ENCODE measurements at places on chromosomes 6 and 20.

GRCh38 chr6:24807584-24807983 lies 8.9 kb upstream of the ARMH2 start:
- DNase-seq: no peak

GRCh38 chr20:40679184-40679583 lies 9.9 kb downstream of the MAFB start:
- no peak for DNase-seq

DNA sequence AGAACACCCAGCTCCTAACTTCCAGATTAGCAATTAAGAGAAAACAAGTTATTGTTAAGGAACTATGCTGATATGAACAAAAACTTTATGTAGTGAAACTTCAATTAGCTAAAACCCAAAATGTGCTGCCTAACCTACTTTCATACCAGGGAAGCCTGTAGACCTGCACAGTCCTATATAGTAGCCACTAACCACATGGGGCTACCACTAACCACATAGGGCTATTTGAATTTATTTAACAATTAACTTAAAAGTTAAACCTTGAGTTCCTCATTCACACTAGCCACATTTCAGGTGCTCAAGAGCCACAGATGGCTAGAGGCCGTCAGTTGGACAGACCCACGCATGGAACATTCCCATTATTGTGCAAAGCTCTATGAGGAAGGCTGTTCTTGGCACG lies 72.4 kb upstream of the LAMP5 start:
- no peak for DNase-seq

DNA sequence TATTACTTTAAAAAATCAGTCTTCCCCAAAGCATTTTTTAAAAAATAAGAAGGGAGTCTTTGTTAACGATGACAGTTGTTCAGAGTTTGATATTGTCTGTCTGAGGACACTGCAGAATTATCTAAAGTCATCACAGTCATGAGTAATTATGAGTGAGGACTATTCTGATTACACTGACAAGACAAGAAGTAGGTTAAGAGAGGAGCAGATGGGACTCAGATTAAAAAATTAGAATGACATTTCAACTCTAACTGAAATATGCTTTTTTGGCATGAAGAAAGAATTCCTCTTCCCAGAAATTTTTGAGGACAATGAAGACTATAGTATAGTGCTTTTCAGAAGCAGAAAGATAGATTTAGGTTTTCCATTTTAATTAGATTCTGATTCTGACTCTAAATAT lies 456.5 kb downstream of the EPHA7 start:
- no peak for DNase-seq

DNA sequence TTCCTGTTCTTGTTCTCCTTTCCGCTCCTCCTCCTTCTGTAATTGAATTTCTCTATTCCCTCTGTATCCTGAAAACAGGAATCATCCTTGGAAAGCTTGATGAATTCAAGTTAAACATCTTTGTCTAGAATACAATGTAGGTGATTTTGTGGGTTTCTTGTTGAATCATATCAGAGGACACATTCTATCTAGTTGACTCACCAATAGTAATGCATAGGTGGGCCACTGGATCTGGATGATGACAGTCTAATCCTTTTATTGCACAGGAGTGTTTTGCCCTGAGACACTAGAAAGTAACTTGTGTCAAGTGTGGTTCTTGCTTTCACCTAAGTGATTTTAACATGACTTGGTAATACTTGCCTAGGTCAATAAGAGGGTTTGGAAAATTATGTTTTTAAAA lies 164.3 kb downstream of the RFPL4B start:
- DNase-seq: no peak

Measured in thyroid gland (tissue), 4 donors.